Right lung (tissue), 10 donors: ENCODE measurements at places on chromosomes 3 and 15. TPM values are rescaled to one million over a fixed set of nuclear protein-coding genes. Genes with fewer than 3 reads are reported as not detected.

DNA sequence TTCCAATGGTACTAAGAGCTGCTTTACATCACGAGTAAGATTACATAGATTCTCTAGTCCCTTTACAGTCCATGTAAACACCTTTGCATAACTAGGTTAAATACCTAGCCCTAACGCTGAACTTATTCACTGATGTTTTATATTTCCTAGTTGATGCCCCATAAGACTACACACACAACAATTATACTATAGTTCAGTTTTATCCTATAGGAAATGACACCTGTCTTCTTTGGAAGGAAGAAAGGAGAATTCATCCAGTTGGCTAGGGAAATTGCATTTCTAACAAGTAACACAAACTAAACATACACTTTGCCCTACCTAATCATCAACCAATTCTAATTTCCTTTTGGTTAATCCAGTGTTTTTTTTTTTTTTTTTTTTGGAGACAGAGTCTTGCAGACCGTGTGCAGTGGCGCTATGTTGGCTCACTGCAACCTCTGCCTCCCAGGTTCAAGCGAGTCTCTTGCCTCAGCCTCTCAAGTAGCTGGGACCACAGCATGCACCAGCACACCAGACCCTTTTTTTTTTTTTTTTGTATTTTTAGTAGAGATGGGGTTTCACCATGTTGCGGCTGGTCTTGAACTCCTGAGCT is 13.9 kb downstream of the PDE12 start:
- DNase-seq = no peak

DNA sequence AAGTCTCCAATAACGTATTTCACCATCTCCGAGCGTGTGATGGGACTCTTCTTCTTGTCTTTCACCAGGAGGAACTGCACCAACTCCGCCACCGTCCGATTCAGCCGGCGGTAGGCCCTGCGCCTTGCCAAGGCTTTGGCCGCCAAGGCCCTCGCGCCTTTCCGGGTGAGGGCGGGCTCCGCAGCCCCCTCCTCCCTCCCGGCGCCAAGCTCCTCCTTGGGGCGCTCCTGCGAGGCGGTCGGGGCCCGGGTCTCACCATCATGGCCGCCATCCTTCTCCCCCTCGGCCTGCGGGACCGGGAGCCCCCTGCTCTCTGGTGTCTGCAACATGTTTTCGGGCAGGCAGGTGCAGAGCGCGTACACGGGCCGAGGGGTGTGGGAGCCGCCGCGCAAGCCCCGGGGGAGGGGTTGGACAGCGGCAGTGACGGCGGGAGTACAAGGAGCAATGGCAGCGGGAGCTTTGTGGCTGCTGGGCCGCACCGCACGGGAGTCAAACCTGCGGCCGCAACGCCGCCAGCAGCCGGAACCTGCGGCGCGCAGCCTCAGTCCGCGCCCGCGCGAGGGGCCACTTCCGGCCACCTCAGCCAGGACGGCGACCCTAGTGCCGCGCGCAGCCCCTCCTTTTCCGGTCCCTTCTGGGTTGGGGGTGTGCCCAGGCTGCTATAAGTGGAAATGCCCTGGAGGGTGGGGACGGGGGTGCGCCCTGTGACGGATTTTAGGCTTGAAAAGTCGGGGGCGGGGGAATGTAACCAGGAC is at the start of gene MAGEF1:
MAGEF1 (minus strand) TSS at position 572 of the 755 bp plus-strand sequence; CDS start at position 329, 243 bp downstream.
- DNase-seq = peak; percentile 88

SEMA3G gene
- polyA plus RNA-seq = 6.3 TPM

GRCh38 chr15:64586984-64587383 is 126.6 kb downstream of the ZNF609 start:
- DNase-seq = no peak

- DNase-seq = no peak
These were observed 203.9 kb downstream of the NR1D2 start for GRCh38 chr3:24149032-24149431.

DNAJC13 gene
- 65.8 TPM for polyA plus RNA-seq

GRCh38 chr3:43692085-43692855 is 1.5 kb downstream of the ABHD5 start:
- DNase-seq = no peak

- peak; percentile 62 for DNase-seq
These were observed at the start of gene ST8SIA2 for GRCh38 chr15:92393071-92393979. Gene ST8SIA2 (plus strand): TSS chr15:92393881. CDS start chr15:92394065, 184 bp downstream.

- no peak for DNase-seq
These were observed 590.8 kb downstream of the FOXP1 start for GRCh38 chr3:70992562-70993204.

- no peak for DNase-seq
These were observed 16.1 kb downstream of the ZDHHC23 start for GRCh38 chr3:113963879-113964278.

GRCh38 chr15:87712211-87712610 is 544.3 kb downstream of the NTRK3 start:
- DNase-seq = no peak

ZNF620 gene
- polyA plus RNA-seq = 5.9 TPM

- peak; percentile 55 for DNase-seq
These were observed 69.7 kb downstream of the GAP43 start for GRCh38 chr3:115692887-115693524.

SPSB4 gene
- 6.8 TPM for polyA plus RNA-seq

DNA sequence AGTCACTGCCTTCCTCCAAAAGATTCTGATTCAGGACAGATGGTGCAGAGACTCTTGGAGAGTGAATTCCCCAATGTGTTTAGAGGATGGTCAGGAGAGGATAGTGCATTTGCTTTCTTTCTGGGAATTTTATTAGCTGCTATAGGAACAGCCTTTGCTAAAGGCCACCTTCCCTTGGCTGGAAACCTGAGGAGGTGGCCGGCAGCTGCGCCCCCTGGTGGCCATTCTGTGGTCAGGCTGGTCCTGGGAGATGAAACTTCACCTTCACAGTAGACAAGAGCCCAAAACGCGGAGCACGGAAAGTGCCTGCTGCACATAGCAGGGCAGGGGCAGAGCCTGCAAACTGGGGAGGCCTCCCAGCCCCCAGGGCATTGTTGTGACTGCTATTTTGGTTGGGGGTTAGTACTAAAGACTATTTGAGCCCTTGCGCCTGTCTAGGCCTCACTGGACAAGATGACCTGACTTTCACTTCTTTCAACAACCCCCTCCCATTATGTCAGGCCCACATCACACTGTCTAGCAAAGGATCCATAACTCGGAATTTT is 34.3 kb downstream of the SEC22C start:
- no peak for DNase-seq
